ENCODE measurements at places on chromosomes 2 and 18. TPM values are rescaled to one million over a fixed set of nuclear protein-coding genes. Genes with fewer than 3 reads are reported as not detected.

Gene TUBA4B
- total RNA-seq: not detected

GRCh38 chr2:186848873-186849578, at the start of gene ZSWIM2:
Gene ZSWIM2 (minus strand): TSS chr2:186849170. CDS start chr2:186849130, 40 bp downstream.
- peak; percentile 90 for DNase-seq

DNA sequence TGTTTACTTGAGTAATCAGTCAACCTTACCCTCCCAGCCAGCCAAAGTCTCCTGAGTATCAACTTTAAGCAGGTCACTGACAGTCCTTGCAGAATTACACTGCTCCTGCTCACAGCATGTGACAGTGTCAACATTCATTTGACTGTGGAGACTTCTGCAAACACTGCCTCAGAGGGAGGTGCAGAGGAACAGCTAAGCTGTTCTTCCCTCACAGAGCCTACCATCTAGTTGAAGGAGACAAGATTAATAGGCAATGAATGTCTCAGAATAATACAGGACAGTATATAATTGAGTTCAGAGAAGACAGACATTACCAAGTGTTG, 11.9 kb downstream of the SLC14A2 start:
- no peak for DNase-seq

GRCh38 chr2:172930871-172931255, 144.8 kb upstream of the MAP3K20 start:
- no peak for DNase-seq

DNA sequence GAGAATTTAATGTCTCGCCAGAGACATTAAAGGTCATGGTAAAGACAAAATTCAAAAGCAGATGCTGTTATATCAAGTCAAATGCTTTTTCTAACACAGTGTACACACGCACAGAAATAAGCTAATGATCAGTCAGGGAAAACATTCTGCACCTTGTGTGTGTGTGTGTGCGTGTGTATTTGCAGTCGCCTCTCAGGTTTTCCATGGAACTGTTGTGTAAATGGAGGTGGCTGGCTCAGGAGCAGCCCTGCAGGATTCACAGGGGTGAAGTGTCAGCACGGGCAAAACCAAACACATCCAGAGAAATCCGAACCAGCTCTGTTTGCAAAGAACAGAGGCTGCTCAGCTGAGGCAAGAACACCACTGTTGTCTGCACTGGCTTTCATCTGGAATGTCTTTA, 76.2 kb upstream of the YWHAQ start:
- no peak for DNase-seq
